ENCODE measurements at places on chromosomes 2 and 18. TPM values are rescaled to one million over a fixed set of nuclear protein-coding genes. Genes with fewer than 3 reads are reported as not detected.

EVA1A gene
- 110 TPM for total RNA-seq

TRIB2 gene
- 290 TPM for total RNA-seq

IL18RAP gene
- total RNA-seq, result not detected

RAB6C gene
- not detected for total RNA-seq

TMEM17 gene
- total RNA-seq, result 5.2 TPM

CXCR1 gene
- not detected for total RNA-seq

Data from melanocyte of skin (primary cell).